ENCODE measurements at places on chromosomes 3 and 15.

GRCh38 chr3:72388117-72388516, 460.1 kb downstream of the SHQ1 start:
- no peak for DNase-seq

DNA sequence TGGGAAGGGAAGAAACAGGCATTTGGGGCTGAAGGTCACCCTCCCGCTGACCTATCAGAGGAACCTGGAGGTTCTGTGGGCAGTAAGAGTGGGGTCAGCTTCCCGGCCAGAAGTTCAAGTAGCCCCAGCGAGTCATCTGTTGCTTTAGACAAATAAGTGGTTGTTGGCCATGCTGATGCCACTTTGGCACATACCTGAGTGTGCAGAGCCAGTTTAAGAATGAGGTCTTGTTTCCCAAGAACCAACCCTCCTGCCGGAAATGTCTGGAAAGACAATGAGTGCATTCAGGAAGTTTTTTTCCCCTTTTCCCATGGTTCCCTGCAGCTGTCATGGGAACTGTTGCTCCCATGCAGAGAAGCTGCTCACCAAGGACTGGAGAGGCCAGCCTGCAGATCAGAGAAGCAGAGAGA, 166.7 kb downstream of the ZNF621 start:
- DNase-seq, result peak; percentile 92

GRCh38 chr15:52105846-52106245, 6.7 kb downstream of the BCL2L10 start:
- no peak for DNase-seq

DNA sequence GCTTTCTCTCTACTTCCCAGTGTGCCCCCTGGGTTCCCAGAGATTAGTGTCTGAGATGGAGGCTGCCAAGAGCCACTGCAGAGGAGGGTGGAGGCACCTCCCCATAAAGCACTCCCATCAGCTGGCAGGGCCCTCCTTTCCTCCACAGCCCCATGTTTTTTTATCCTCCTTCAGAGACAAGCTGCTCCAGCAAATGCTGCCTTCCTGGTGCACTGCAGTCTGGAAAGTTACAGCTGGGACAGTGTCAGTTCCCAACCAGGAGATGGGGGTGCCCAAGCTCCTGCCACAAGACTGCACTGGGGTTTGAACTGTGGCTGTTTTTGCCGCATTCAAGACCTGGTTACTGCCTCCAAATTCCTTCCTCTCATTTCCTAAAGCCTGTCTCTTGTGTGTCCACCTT, 206.1 kb downstream of the CADPS start:
- DNase-seq, result no peak

- DNase-seq, result no peak
These were observed 67.0 kb upstream of the TPM1 start for GRCh38 chr15:62975515-62975914.

GRCh38 chr3:58237941-58238681, 519 bp downstream of the ABHD6 start:
- DNase-seq, result no peak

GRCh38 chr15:35669021-35669420, 123.1 kb upstream of the DPH6 start:
- no peak for DNase-seq

GRCh38 chr15:72117486-72118016, 399 bp downstream of the MYO9A start:
- DNase-seq, result peak; percentile 77

GRCh38 chr15:69140306-69140705, 20.1 kb upstream of the GLCE start:
- DNase-seq, result no peak

- DNase-seq, result peak; percentile 59
These were observed 152.2 kb downstream of the ALCAM start for GRCh38 chr3:105518806-105519418.

- no peak for DNase-seq
These were observed 19.9 kb upstream of the CHST2 start for GRCh38 chr3:143099690-143100089.

All from foreskin melanocyte (primary cell).